SHP77 (cell line): ENCODE measurements at places on chromosomes 3 and 15.
A peak's percentile ranks its signal among the peaks of the same experiment; 100 is the strongest.

GRCh38 chr3:103440539-103441203, 1005.9 kb downstream of the ZPLD1 start:
- DNase-seq: no peak

DNA sequence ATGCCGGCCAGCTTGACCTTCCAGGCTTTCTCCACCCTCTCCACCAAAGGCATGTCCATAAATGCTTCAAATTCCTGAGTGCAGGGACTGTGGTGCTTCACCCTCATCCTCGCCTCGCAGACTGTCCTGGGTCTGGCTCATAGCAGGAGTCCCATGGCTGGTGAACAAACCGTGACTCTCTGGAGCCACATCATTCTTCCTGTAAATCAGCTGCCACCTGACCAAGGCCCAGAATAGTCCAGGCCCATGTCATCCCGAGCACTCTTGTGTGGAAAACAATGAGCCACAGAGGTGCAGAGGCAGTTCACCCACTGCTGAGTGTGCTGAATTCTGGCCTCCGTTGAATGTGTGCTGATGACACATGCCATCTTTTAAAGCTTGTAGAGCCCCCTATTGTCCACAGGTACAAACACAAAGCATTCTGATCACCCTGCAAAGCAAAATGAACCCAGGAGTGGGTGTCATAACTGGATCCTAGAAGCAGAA, 68.6 kb downstream of the ABHD5 start:
- DNase-seq: peak; percentile 17

GRCh38 chr3:58792921-58793451, 126.4 kb upstream of the FAM3D start:
- no peak for DNase-seq

- DNase-seq: no peak
These were observed 574 bp downstream of the CHST2 start for GRCh38 chr3:143119974-143120715.

GRCh38 chr3:17972959-17973906, 230.8 kb upstream of the TBC1D5 start:
- no peak for DNase-seq

DNA sequence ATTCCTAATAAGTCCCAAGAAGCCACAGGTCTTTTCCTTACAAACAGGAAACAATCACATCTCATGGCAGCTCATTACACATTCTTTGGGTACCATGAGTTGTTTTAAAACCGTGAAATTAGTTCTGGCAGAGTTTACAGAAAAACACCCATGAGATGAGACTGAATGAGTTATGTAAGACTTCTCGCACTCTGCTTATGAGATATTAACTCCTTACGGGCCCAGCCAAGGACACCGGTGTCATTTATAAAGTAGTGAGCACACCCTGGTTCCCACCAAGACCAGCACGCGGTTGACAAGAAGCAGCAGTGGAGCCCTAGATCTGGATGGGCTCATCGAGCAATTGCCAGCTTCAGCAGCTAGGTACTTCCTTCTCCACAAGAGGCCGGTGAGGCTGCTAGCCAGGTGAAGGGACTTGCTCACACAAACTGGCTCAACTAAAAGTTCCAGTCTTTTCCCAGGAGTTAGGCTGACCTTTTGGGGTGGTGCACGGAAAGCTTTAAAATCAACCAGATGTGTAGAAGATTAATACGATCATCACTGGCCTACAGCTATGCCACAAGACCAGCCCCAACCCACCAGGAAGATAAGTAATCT, 318.6 kb upstream of the ICE2 start:
- no peak for DNase-seq

DNA sequence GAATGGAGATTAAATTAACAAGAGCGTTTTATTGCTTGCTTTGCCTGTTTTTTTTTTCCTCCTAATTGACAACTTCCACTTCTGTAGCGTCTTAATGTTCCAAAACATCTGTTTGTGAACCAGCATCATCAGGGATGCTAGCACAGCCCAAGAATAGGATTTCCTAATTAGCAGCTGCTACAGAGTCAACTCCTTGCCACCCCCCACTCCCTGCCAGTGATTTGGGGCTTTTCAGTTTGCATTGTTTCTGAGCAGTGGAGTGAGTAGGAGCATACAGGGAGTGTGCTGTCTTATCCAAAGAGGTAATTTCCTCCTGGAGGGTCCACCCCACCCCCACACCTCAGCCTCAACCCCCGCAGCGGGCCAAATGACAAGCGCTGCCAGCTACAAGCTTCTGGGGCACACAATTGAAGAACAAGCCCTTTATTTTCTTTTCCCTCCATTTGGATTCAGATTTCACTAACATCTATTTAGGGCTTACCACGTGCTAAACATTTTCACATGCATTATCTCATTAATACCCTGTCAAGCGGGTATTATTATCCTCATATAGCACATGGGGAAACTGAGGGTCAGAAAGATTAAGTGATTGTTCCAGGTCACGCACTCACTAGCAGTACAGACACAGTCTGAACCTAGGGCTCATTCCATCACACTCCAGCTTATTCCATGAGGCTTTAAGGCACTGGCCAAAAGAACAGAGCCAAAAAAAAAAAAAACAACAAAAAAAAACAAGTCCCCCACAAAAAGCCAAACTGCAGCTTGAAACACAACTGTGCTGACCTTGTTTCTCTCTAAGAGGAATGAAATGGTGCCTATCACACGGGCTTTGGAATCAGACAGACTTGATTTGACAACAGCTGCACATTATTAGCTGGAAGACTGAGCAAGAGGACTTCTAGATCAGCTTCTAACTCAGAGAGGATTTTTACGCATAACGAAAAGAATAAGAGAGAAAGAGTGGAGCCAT, 16.4 kb downstream of the HEG1 start:
- DNase-seq: no peak

GRCh38 chr15:50945725-50946124, 37.2 kb downstream of the AP4E1 start:
- DNase-seq: no peak

DNA sequence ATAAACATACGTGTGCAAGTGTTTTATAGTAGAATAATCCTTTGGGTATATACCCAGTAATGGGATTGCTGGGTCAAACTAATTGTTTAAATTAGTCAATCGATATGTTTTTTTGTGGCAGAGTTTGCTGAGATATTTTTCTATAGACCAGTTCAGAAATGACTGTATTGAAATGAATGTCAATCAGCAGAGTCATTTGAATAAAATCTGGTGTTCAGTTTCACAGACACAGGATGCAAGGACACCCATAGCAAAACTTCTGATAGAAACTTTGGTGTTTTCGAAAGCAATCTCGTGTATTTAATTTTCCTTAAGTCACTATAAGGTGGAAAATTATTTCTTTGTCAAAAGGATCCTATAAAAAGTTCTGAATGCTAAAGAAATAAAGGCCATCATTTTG, 434.4 kb downstream of the RAP2B start:
- DNase-seq: no peak

DNA sequence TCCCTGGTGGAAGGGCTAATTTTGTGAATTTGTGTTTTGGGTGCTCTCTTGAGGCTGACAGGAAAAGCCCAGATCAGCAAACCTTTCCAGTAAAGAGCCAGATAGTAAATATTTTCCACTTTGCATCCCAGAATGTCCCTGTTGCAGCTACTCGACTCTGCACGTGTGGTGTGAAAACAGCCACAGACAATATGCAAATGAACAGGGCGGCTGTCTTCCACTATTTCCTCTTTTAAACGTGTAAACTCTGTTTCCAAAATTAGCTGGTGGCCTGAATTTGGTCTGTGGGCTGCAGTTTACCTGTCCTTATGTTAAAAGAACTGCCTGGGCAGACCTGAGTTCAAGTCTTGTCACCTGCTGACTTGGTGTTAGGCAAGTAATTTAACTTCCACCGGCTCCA, 202.7 kb downstream of the EDEM1 start:
- no peak for DNase-seq

- peak; percentile 54 for DNase-seq
These were observed 283.3 kb upstream of the TRIM42 start for GRCh38 chr3:140394488-140395133.

GRCh38 chr15:48265135-48265534, 59.0 kb downstream of the SLC12A1 start:
- DNase-seq: no peak

GRCh38 chr3:58659051-58659675, 7.4 kb downstream of the FAM3D start:
- DNase-seq: peak; percentile 33

- DNase-seq: no peak
These were observed 14.1 kb downstream of the CTSH start for GRCh38 chr15:78930577-78931388.

GRCh38 chr15:83066034-83066733, 868 bp downstream of the BTBD1 start:
- DNase-seq: no peak

DNA sequence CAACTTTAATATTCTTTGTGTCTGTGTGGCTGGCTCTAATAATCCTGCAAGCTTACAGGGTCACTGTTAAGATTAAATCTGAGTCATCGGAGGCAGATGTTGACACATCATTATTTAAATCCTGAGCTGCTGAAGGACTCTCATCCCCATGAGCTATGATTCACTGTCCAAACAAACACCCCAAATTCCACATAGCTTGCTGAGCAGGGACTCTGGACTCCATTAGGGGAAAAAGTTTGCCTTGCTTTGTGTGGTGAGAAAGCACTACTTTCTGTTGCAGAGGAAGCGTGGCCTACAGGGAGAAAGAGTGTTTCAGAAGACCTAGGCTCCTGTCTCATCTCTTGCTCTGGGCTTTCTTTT, 213.7 kb downstream of the PDCD6IP start:
- DNase-seq: no peak

- no peak for DNase-seq
These were observed 1.5 kb downstream of the CRBN start for GRCh38 chr3:3177861-3178497.

DNA sequence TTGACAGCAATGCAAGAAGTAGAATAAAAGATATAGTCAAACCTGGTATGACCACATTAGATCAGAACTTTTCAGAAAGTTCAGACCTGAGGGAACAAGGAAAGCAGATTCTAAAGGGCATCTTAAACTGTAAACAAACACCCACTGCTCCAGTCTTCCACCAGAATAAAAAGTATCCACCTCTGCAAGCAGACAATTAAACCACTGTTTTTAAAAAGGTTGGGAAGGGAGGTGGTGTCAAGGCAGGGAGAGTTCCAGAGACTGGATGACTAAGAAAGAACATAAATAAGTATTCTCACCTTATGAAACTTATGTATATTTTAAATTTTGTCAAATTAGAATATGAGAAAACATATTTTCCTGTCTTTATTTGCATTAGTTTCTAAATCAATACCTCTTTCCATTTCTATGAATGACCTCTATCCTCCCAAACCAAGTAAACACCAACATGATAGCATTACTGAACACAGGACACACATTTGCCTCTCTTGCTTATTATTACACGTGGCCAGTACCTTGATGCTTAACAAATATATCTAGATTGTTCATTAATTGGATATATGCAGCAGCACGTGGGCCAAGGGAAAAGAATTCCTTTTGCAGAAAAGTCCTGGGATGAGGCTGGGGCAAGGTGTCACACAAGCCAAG, 31.6 kb downstream of the PIK3CB start:
- DNase-seq: no peak

DNA sequence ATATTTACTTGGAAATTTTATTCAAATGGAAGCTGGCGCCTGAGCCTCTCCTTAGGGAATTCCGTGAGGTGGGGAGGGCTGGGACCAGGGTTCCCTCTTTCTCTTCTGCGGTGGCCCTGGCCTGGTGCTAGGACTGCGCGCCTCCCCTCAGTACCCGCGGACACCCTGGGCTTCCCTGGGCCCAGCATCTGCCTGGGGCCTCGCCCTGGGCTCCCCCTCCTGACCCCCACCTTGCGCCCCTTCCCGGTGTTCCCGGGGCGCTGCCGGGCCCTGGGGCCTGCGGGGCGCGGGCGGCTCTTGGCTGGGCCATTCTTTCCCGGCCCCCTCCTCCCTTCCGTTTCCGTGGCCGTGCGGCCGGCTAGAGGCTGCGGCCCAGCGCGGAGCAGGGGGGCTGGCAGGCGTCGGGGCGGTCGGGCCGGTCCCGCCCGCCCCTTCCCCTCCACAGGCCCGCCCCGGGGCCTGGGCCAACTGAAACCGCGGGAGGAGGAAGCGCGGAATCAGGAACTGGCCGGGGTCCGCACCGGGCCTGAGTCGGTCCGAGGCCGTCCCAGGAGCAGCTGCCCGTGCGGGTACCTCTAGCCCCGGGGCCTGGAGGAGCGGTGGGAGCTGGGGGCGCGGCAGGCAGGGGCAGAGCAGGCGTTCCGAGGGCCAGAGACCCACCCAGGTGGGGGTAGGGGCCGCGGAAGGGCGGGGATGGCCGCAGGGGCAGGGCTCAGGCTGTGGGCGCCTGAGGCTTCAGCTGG, at the start of gene FES:
Gene FES (plus strand): TSS at position 529 of the 743 bp plus-strand sequence. CDS start 542 bp downstream, outside the sequence.
- DNase-seq: no peak

DNA sequence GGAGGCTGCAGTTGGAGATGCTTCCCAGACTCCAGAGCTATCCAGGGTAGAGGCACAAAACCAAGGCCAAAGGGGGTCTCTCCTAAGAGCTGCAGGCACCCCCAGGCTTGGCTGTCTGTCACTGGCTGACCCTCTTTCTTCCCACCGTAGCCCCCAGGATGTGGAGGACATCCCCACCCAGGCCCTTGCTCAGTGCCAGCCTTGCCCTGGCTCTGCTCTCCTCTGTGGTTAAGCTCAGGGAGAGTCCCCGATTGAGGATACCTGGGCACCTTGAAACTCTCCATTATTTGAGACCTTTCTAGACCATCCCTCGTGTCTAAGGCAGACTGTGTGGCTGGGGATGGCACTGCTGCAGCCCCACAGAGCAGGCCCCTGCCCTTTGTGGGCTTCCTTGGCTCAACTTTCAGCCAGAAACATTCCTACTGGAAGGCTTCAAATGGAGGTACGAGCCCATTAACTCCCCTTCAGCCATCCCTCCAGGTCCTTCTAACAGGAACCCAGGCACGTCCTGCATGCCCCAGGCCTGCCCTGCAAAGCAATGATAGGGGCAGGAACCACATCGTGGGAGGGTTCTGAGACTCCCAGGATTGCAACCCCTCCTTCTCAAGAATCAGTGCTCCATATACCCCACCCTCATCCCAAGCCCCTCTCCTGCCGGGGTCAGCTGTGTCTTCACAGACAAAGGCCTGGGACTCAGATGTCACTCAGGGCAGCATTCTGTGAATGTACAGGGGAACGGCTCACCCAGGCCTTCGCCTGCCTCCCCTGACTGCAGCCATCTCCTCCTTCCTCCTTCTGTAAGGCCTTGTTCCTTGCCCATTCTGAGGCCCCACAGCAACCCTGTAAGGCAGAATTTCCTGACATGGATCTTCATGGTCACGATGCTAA, 102.9 kb upstream of the ABHD17C start:
- no peak for DNase-seq

DNA sequence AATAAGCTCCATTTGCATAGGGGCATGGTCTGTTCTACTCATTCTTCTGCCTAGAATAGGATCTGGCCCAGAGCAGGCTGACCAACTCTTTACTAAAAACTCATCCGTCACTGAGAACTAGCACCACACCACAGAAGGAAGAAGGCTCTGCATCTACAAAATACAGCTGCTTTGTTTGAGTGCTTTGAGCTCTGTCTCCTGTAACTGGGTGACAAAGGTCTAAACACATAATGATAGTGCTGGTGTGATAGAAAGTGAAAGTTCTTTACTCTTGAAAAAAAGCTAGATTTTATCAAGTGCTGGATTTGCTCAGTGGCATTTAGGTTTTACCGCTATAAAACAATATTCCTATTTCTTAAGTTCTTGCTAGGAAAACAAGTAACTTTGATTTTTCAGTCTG, 140.7 kb downstream of the FHIT start:
- DNase-seq: no peak

GRCh38 chr15:69015591-69015990, 1.1 kb downstream of the NOX5 start:
- no peak for DNase-seq
